Spleen (tissue), 13 donors: ENCODE measurements at places on chromosomes 12 and 14. TPM values are rescaled to one million over a fixed set of nuclear protein-coding genes. Genes with fewer than 3 reads are reported as not detected.

GRCh38 chr12:11677752-11678151, 28.3 kb downstream of the ETV6 start:
- DNase-seq = no peak
- peak overlapping the region; percentile 16 for H3K27ac ChIP-seq
- no peaks in the 10 kb centered on the region for H3K27me3 ChIP-seq
- H3K36me3 ChIP-seq = peaks cover 11% of the 10 kb centered on the region
- H3K4me3 ChIP-seq = no peak overlapping the region
- H3K4me1 ChIP-seq = peaks cover 87% of the 10 kb centered on the region

DNA sequence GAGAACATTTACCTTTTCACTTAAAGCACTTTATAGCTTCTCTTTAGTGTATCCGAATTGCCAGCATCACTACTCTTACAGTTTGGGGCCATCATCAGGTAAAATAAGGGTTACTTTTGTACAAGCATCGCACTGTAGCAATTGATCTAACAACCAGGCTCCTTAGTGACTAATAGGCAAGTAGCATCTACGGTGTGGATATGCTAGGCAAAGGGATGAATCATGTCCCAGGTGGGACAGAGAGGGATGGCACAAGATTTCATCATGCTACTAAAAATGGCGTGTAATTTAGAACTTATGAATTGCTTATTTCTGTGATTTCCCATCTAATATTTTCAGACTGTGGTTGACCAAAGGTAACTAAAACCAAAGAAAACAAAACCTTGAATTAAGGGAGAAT, 582.3 kb downstream of the KCNH5 start:
- no peaks in the 10 kb centered on the region for H3K4me1 ChIP-seq
- no peak for DNase-seq
- H3K4me3 ChIP-seq = no peak overlapping the region
- H3K27ac ChIP-seq = no peak overlapping the region

DNA sequence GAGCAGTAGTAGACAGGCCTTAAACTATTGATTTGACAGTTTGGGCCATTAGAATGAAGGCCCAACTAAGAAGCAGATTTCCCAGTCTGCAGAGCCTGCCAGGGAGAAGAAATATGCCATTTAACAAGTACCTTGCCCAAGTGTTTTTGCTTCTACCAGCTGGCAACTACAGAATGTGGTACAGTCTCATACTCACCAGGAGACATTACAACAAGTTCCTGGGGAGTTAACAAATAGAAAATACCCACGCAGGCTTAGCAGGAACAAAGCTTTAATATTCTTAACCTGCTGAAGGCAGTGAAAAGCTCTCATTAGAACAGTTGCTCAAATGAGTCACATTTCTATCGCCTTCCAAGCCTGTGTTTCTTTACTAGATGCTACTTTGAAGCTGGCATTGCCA, 241.0 kb downstream of the TMEM117 start:
- H3K27ac ChIP-seq = no peak overlapping the region
- no peaks in the 10 kb centered on the region for H3K4me1 ChIP-seq
- no peak for DNase-seq
- no peaks in the 10 kb centered on the region for H3K27me3 ChIP-seq
- no peak overlapping the region for H3K4me3 ChIP-seq

GRCh38 chr12:15714256-15714655, 74.9 kb downstream of the EPS8 start:
- H3K36me3 ChIP-seq = no peaks in the 10 kb centered on the region
- H3K27me3 ChIP-seq = no peaks in the 10 kb centered on the region
- no peak for DNase-seq
- no peak overlapping the region for H3K4me3 ChIP-seq
- peaks cover 5% of the 10 kb centered on the region for H3K4me1 ChIP-seq

The YEATS4 gene
- 18.3 TPM for polyA plus RNA-seq

The RPL10L gene
- polyA plus RNA-seq = not detected
